NCI-H2081 (cell line): ENCODE measurements at places on chromosomes 2 and 18.

- DNase-seq, result no peak
These were observed 129.3 kb downstream of the LNPK start for GRCh38 chr2:175872721-175873120.

DNA sequence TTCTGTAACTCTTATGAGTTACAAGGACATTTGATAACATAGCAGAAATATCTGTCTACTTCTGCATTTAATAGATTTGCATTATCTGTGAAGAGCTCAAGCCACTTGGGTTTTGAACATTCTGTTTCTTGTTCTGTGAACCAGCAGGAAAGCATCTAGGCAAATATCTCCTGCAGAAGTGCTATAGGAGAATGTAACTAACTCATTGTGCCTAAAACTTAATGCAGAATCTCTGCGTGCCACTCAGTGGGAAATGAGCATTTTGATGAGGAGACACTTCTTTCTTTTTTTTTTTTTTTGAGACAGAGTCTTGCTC, 63.5 kb downstream of the MYOM1 start:
- DNase-seq, result no peak

DNA sequence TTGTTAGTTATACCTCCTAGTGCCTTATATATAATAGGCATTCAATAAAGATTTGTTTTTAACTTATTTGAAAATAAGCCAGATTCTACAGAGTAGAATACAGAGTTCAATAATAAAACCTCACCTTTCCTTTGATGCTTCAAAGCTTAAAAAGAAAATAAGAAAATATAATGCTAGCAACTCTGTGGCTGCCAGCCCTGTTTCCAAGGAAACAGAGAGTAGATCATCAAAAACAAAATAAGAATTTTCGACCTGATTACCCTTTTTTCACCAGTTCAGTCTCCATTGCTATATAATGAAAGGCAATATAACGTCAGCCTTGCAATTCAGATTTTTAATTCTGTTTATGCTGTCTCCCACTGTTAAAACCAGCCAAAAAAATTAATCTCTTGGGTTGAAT, 8.9 kb upstream of the PGAP1 start:
- DNase-seq, result no peak

- no peak for DNase-seq
These were observed 93.9 kb downstream of the DGKD start for GRCh38 chr2:233448220-233448559.

DNA sequence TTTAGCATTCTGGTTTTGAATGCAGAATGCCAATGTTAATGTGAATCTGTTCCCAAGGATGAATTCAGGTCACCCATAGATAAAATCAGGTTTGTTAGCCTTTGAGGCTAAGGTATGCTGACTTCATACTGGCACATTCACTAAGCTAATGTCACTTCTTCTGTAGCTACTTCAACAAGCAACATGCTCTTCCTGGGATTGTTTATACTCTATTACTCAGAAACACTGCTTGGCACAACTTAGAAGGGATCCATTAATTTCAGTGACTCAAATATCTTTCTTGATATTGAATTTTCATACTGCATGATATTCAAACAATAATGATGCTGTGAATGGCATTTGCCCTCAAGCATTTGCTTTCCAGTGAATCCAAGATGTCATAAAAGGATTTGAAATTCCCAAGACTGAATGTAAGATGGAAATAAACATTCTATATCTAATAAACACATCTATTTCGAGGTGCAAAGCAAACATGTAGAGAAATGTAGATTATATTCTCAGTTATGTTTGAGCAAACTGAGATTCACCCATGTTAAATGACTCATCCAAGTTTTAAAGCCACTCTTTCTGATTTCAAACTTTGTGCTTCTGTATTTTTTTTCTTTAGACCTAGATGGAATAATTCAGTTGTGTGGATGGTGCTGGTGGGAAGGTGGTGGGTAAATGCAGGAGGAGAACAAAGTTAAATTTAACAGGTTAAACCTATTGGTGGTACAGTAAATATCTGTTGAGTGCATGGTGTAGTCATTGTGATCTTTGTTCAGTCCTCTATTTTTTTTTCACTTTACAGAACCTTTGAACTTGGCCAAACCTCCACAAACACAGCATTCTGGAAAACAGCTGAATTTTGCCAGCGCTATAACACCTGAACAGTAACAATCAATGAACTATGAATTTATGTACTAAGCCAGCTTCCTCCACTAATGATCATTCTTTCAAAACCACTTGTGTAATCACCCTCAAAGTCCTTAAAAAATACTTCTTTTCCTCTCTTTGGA, 162.1 kb upstream of the XIRP2 start:
- DNase-seq, result no peak

- DNase-seq, result no peak
These were observed 93.4 kb downstream of the IKZF2 start for GRCh38 chr2:213057977-213058376.

DNA sequence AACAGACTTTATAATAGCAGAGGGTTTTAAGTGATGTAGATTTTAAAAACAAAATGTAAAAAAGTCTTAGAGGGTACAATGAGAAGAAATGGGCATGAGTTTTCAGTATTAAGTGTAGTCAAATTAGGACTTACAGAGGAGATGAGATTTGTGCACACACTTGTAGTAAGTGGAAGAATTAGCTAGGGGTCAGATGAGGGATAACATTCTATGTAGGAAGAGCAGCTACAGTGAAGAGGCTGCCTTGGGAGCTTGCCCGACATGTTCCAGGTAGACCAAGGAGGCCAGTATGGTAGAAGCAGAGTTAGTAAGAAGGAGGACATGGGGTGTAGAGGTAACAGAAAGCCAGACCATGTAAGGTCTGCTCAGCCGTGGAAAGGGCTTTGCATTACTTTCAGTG, 189.2 kb upstream of the DSEL start:
- no peak for DNase-seq

DNA sequence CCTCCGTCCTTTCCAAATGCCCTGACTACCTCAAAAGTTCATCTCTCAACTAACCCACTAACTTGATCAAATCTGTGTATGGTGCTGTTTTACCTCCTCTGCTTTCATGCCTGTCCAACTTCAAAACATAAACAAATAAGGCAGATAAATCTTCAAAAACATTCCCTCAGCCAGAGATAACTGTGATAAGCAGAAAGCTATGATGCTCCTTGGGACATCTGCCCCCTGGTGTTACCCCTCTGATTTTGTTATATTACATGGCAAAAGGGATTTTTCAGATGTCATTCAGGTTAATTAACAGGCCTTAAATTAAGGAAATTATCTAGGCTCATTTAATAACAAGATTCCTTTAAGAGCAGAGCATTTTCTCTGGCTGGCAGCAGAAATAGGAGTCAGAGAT, 810.8 kb upstream of the CHAC2 start:
- no peak for DNase-seq

- DNase-seq, result no peak
These were observed 148.0 kb downstream of the SMAD7 start for GRCh38 chr18:48802543-48803290.

DNA sequence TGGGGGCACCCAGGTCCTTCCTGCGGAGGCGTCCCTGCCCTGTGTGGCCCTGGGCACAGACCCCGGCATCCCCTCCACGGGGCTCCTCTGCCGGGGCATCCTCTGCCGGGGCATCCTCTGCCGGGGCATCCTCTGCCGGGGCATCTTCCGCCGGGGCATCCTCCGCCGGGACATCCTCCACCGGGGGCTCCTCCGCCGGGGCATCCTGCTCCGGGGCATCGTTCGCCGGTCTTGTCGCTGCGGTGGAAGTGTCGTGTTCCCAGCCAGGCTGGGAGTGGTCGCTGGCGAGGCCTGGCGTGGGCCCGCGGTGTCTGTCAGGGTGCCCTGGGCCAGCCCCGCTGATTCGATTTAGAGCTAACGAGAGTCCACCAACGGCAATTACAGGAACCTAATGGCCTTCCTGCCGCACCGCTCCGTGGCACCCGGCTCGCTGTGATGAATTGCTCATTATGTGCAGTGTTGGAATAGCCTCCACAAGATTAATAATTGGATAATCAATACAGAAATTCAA, 115.1 kb downstream of the NFATC1 start:
- no peak for DNase-seq

GRCh38 chr18:27665264-27665799, 480.2 kb upstream of the CHST9 start:
- DNase-seq, result no peak

DNA sequence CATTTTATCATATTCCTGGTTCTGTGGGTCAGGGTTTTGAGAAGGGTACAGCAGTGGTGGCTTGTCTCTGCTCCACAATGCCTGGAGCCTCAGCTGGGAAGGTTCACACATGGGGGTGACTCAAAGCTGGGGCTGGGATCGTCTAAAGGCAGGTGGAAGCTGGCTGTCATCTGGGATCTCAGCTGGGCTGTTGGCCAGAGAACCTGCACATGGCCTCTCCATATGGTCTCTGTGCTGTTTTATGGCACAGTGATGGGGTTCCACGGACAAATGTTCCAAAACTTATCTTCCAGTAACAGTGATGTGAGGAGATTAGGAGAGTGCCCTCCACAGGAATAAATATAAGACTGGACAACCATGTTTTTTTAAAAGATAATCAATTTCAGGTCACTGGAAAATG, 191.4 kb downstream of the SS18 start:
- no peak for DNase-seq

DNA sequence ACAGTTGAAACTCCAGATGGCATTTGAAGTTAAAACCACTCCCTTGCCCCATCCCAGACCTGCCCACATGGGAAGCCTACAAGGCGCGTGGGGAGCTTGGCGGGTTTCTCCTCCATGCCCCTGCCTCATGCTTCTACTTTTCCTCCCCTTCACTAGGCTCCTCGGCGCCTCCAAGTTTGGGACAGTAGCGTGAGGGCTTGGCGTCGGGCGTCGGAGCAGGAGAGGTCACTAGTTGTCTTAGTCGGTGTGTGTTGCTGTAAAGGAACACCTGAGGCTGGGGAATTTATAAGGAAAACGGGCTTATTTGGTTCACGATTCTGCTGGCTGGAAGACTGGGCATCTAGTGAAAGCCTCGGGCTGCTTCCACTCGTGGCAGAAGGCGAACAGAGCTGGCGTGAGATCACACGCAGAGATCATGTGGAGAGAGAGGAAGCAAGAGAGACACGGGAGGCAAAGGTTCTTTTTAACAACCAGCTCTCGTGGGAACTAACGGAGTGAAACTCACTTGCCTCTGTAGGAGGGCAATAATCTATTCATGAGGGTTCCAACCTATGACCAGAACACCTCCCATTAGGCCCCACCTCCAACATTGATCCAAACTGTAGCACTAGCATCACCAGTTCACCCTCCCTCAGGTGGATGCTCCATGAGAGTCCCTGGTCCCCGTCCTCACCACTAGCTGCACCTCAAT, 25.3 kb downstream of the ITM2C start:
- no peak for DNase-seq

DNA sequence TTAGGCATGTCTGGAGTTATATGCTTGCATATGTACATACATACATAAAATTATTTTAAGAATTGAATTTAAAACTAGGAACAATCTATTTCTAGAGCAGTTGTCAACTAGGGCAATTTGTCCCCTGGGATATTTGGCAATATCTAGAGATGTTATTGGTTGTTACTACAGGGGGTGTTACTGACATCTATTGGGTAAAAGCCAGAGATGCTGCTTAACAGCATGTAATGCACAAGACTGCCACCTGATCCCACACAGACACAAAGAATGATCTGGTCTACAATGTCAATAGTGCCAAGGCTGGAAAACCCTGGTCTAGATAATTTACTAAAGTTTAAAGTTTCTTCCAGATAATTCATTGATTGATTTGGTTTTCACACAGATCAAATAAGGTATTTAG, 185.3 kb downstream of the NYAP2 start:
- DNase-seq, result peak; percentile 15

GRCh38 chr18:49967171-49967570, 153.8 kb upstream of the ACAA2 start:
- DNase-seq, result no peak

- peak; percentile 72 for DNase-seq
These were observed 215.6 kb downstream of the MTX2 start for GRCh38 chr2:176484838-176485237.

DNA sequence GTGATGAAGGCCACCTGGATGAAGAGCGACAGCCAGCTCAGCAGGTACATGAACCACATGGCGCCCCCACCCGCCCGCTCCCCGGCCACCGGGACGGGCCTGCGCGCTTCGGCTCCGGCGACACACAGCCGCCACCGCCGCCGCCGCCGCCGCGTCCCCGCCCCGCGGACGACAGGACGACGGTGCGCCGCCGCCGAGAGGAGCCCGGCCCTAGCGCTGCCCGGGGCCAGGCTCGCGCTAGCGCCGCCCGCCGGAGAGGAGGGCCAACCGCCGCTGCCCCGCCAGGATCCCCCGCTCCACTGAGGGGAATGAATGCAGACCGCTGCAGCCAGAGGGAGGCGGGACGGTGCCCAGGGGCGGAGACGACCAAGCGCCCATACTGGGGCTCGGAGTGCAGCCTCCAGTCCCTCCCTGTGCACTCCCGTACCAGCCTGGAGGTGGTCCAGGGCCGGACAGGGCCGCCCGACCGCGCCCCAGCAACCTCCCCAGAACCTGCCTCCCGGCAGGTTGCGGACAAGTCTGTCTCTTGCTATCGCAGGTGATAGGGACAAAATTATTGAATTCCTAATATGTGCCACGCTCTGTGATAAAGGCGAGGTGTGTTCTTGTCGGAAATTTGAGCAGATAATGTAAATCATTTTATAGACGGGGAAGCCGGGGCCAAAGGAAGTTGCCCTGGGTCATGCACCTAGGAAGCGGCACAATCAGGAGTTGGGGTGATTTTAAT, at the start of gene TEX261:
Gene TEX261 (minus strand): TSS at position 175 of the 727 bp plus-strand sequence. CDS start 116 bp downstream, at position 59.
- peak; percentile 72 for DNase-seq

GRCh38 chr18:74528913-74529312, 5.4 kb upstream of the CNDP1 start:
- no peak for DNase-seq

GRCh38 chr2:135783439-135783838, 41.8 kb downstream of the UBXN4 start:
- DNase-seq, result no peak

DNA sequence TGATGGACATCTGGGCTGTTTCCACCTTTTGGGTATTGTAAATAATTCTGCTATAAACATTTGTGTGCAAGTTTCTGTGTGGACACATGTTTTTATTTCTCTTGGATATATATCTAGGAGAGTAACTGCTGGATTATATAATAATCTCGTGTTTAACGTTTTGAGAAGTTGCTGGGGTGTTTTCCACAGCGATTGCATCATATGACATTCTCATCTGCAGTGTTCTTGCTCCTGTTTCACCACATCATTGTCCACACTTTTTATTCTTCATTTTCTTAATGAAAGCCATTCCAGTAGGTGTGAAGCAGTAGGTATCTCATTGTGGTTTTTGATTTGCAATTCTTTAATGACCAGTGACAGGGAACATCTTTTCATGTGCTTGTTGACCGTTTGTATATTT, 56.9 kb upstream of the ALKAL2 start:
- DNase-seq, result no peak

DNA sequence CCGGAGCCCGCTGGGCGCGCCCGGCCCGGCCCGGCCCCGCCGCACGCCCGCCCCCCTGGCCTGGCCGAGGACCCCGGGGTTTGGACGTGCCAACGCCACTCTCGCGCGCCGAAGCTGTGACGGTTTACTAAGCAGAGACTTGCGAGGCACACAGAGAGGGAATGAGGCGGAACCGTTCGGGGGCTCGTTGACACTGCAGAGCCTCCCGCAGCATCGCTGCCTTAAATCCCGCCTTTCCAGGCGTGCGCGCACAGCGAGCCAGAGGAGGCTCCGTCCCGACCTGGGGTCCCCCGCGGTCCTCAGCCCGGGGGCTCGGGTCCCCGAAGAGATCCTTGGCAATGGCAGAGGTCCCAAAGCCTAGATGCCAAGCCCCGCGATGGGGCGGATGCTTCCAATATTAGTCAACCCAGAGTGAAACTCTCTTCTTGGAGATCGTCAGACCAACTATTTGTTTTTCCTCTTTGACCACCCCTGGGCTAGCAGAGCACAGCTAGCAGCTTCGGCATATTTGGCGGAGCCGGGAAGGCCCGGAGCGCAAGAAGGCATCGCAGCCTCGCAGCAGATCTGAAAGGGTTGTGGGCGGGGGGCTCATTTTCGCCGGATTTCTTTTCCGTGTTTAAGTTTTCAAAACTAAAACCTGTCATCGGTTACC, at the start of gene ZNF385B:
Gene ZNF385B (minus strand): TSS at position 197 of the 652 bp plus-strand sequence.
- peak; percentile 37 for DNase-seq
